H9 (cell line): ENCODE measurements at places on chromosomes 2 and 18. TPM values are rescaled to one million over a fixed set of nuclear protein-coding genes. Genes with fewer than 3 reads are reported as not detected.

AQP12A gene
- total RNA-seq: not detected in 2 replicates

ADD2 gene
- total RNA-seq: 124 TPM in 2 replicates

SDC1 gene
- total RNA-seq: 22.3 and 25.1 TPM in 2 replicates

- no peaks in the 10 kb centered on the region; the same call in 1 of the 2 replicates for H3K4me1 ChIP-seq
- no peaks in the 10 kb centered on the region for H3K36me3 ChIP-seq
- DNase-seq: no peak
- H3K27me3 ChIP-seq: no peaks in the 10 kb centered on the region
- no peak overlapping the region for H3K27ac ChIP-seq
Measured at GRCh38 chr18:63085611-63086010, 234.0 kb downstream of the BCL2 start.

- no peak overlapping the region for H3K4me3 ChIP-seq
- no peaks in the 10 kb centered on the region for H3K36me3 ChIP-seq
- no peak for DNase-seq
- no peaks in the 10 kb centered on the region for H3K27me3 ChIP-seq
- no peak overlapping the region for H3K27ac ChIP-seq
- peaks cover 8% of the 10 kb centered on the region; the same call in 1 of the 2 replicates for H3K4me1 ChIP-seq
Measured at GRCh38 chr18:8217051-8217564, 392.1 kb upstream of the RAB12 start.

DNA sequence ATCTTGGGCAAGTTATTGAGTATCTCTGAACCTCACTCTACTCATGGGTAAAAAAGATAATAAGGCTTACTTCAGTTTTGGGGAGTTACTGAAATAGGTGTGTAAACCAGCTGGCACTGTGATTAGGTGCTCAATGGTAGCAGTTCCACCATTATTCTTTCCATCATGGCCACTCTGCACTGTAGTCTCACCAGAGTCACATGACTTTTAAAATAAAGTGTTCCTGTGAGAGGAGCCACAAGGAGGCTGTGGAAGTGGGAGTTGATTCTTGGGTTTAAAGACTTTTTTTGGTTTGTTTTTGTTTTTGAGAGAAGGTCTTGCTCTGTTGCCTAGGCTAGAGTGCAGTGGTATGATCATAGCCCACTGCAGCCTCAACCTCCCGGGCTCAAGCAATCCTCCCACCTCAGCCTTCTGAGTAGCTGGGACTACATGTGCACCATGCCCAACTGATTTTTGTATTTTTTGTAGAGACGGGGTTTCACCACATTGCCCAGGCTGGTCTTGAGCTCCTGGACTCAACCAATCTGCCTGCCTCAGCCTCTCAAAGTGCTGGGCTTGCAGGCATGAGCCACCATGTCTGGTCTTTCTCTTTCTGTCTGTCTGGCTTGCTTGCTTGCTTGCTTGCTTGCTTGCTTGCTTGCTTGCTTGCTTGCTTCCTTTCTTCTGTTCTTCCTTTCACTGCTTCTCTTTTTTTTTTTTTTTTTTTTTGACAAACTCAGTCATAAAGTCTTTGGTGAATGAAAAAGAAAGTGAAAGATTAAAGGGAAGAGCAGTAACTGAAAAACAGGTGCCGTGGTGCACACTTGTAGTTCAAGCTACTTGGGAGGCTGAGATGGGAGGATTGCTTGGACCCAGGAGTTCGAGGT, 21.2 kb upstream of the ACVR1 start:
- no peaks in the 10 kb centered on the region; the same call in 1 of the 2 replicates for H3K4me1 ChIP-seq
- no peaks in the 10 kb centered on the region for H3K27me3 ChIP-seq
- no peak for DNase-seq
- H3K36me3 ChIP-seq: no peaks in the 10 kb centered on the region
- no peak overlapping the region for H3K4me3 ChIP-seq
- H3K27ac ChIP-seq: no peak overlapping the region

GRCh38 chr2:121809607-121810006, 54.2 kb downstream of the TSN start:
- no peaks in the 10 kb centered on the region for H3K27me3 ChIP-seq
- peaks cover 10% of the 10 kb centered on the region; the same call in 1 of the 2 replicates for H3K4me1 ChIP-seq
- DNase-seq: no peak
- peaks cover 16% of the 10 kb centered on the region for H3K36me3 ChIP-seq
- no peak overlapping the region for H3K4me3 ChIP-seq
